ENCODE measurements at places on chromosomes 12 and 14. TPM values are rescaled to one million over a fixed set of nuclear protein-coding genes. Genes with fewer than 3 reads are reported as not detected.

The CATSPERB gene
- total RNA-seq = not detected

DNA sequence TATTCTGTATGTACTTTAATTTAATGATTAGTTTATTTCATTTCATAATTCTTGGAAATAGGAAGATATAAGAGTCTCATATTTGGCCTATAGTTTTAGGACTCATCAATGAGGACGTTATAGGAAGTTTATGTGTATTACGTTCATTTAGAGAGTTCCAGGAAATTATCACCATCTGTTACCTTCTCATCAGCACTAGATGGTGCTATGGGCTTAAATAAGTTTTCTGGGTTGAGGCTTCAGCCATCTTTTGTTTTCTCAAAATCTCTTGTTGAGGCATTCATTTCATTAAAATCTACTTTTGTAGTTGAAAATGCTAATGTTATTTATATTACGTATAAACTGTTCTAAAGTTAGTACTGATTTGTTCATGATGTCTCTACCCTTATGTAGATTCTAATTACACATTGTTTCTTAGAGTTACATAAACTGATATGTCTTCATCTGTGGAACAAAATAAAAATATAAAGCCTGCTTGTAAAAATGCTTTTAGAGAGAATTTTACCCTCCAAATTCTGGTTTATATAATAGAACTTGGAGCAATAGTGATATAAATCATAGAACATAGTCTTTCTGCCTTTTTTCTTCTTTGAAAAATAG, 89.2 kb downstream of the CFAP54 start:
- no peak overlapping the region for H3K4me3 ChIP-seq
- H3K36me3 ChIP-seq = no peaks in the 10 kb centered on the region
- DNase-seq = no peak
- H3K4me1 ChIP-seq = no peaks in the 10 kb centered on the region
- no peak overlapping the region for H3K27ac ChIP-seq

DNA sequence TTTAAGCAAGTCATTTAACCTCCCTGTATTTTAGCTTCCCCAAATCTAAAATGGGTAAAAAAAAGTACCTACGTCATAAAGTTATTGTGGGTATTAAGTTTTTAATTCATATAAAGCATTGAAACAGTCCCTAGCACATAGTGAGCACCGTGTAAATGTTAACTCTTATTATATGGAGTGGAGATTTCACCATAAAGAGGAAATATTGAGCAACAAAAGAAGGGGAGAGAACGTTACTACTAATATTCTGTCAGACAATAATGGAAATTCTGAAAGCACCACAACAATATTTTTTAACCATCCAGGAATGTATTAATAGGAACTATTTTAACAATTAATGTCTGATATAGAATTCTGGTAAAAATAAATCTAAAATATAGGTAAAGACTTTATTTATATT, 7.8 kb upstream of the CD163L1 start:
- no peaks in the 10 kb centered on the region for H3K36me3 ChIP-seq
- H3K4me3 ChIP-seq = no peak overlapping the region
- no peak overlapping the region for H3K27ac ChIP-seq
- H3K4me1 ChIP-seq = no peaks in the 10 kb centered on the region

The ETV6 gene
- total RNA-seq = 19.9 TPM

DNA sequence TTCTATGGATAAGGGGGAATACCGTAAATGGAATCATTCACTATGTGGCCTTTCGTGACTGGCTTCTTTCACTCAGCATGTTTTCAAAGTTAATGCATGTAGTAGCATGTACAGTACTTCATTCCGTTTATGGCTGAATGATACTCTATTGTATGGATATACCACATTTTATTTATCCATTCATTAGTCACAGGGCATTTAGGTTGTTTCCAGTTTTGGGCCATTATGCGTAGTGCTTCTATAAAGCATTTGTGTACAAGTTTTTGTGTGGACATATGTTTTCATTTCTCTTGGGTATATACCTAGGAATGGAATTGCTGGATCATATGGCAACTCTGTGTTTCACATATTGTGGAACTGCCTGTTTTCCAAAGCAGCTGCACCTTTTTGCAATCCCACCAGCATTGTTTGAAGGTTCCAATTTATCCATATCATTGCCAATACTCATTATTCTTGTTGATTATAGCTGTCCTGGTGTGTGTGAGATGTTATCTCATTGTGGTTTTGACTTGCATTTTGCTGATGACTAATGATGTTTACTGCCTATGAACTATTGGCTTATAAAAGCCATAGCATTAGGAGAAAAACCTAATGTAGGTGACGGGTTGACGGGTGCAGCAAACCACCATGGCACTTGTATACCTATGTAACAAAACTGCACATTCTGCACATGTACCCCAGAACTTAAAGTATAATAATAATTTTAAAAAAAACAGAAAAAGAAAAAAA, 45.5 kb downstream of the ATF7IP start:
- no peak overlapping the region for H3K4me3 ChIP-seq
- DNase-seq = no peak
- H3K4me1 ChIP-seq = no peaks in the 10 kb centered on the region
- no peaks in the 10 kb centered on the region for H3K36me3 ChIP-seq
- H3K27ac ChIP-seq = no peak overlapping the region

All from transverse colon (tissue), 4 donors.